Liver (tissue), 10 donors: ENCODE measurements at places on chromosomes 16 and 17. TPM values are rescaled to one million over a fixed set of nuclear protein-coding genes. Genes with fewer than 3 reads are reported as not detected.

The PKMYT1 gene
- total RNA-seq: 15.8 TPM

DNA sequence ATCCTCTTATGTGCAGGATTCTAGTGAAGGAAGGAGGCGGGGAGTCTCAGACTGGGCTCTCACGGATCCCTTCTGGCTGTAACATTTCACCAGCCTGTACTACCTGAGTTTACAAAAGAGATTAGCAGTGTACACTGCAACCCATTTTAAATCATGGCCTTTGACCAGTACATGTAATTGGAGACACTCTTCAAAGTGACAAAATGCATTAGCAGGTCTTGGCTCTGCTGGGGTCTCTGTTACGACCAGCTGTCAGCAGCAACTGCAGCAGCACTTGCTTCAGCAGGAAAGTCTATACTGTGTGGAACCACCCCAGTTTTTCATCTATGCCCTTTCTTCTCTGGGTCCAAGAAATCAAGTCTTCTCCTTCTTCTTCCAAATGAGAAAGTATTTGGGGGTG, 322.8 kb upstream of the ASIC2 start:
- DNase-seq: no peak

DNA sequence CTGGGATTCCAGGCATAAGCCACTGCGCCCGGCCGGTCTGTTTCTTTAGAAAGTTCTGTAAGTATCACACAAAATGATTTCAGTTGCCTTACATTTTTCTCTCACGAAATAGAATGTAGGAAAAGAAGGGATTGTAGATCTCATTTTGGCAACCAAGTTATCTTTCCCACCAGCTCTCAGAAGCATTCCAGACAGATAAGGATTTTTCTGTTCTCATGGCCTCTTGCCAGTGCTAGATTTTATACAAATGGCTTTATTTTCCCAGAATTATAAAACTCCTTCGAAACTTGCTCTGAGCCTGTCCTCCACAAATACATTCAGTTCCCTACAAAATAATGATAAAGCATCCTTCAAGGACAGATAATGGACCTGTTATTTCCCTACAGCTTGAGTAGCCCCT, 46.9 kb downstream of the LCMT1 start:
- no peak for DNase-seq

GRCh38 chr16:24257958-24258357, 1.8 kb downstream of the CACNG3 start:
- DNase-seq: no peak

- DNase-seq: no peak
Observed at GRCh38 chr17:8793649-8794048, 5.5 kb downstream of the MFSD6L start.

The CSH2 gene
- not detected for total RNA-seq

- no peak for DNase-seq
Observed at GRCh38 chr16:7513429-7513828, 180.8 kb downstream of the RBFOX1 start.

- DNase-seq: no peak
Observed at GRCh38 chr16:67456391-67457081, 24.4 kb downstream of the ATP6V0D1 start.

DNA sequence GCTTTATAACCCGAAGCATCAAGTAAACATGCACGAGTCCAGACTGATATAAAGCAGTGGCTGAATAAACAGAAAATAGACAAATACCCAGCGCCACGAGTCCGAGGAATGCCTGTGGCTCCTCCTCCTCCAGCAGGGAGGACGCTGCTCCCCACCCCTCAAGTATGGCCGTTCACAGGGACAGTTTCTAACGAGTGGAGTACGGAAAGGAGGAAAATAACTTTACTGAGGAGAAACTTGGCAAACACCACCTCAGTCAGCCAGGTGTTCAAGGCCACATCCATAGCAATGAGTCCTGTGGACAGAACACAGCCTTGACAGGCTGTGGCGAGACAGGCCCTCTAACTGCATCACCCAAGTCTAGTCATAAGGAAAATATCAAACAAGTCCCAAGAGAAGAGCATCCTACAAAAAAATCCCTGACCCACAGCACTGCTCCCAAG, 9.2 kb downstream of the ZDHHC7 start:
- DNase-seq: no peak

GRCh38 chr17:59254742-59255141, 34.4 kb downstream of the GDPD1 start:
- DNase-seq: no peak

The ABI3 gene
- 4.9 TPM for total RNA-seq

DNA sequence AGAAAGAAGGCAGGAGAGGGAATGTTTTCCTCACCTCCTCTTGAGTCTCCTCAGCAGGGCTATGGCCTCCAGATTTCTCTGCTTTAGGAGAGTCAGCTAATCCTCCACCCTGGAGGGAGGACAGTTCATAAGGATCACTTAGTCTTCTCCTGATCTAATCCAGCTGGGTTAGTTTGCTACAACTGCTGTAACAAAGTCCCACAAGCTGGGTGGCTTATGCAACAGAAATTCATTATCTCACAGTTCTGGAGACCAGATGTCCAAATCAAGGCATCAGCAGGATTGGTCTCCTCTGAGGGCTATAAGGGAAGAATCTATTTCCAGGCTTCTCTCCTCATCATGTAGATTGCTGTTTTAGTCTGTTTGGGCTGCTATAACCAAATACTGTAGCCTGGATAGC, 40.6 kb upstream of the XYLT1 start:
- DNase-seq: no peak

DNA sequence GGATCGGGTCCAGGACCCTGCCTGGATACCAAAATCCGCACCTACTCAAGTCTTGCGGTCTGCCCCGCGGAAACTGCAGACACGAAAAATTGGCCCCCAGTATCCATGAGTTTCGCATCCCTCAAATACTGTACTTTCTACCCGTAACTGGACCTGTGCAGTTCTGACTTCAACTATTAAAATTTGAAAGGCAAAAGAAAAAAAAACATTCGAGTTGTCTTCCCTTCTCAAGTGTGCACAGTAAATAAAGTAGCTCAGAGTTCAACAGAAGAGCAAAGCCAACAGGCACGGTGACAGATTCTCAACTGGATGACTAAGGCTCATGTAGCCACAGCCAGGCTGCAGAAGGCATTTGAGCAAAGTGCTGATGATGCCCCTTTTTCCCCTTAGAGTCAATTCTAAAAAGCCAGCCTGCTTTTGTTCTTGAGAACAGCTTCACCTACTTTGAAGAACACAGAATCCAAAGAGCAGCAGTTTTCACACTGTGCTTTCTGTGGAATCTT, 32.5 kb downstream of the MARF1 start:
- DNase-seq: no peak

DNA sequence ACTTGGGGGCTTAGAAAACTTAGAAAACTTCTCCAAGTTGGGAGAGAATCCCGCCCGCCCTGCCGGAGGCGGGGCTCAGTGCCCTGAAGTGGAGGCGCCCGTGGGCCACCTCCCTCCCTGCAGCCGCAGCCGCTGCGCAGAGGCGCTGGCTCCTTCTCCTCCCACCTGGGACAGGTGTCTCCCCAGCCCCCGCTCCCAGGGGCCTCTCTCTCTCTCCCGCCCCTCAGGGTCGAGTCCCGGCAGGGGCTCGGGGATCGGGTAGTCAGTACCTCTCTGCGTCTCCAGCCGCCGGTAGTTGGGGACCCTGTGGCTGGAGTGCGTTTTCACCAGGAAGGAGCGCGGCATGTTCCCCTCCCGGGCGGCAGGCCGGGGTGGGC, 257 bp downstream of the SNAI3 start:
- DNase-seq: no peak

GRCh38 chr17:83193336-83194185, 114.2 kb downstream of the METRNL start:
- DNase-seq: no peak

The HSD17B1 gene
- total RNA-seq: 1.0 TPM

DNA sequence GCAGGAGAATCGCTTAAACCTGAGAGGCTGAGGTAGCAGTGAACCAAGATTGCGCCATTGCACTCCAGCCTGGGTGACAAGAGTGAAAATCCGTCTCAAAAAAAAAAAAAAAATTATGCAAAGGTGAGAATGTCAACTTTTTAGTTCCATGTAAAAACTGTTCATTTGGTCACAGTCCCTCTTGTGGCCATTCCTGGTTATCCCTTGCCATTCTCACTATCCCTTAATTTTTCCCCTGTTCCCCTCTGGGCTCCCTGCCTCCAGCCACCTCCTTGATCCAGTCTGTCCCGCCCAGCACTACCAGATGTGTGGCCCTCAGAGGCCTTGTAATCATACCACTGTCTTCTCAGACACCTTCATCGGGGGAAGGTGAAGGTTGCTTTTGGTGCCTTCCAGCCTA, 23.4 kb downstream of the DCAF7 start:
- no peak for DNase-seq

The SPEM2 gene
- not detected for total RNA-seq

The PDE6G gene
- total RNA-seq: 0.25 TPM

DNA sequence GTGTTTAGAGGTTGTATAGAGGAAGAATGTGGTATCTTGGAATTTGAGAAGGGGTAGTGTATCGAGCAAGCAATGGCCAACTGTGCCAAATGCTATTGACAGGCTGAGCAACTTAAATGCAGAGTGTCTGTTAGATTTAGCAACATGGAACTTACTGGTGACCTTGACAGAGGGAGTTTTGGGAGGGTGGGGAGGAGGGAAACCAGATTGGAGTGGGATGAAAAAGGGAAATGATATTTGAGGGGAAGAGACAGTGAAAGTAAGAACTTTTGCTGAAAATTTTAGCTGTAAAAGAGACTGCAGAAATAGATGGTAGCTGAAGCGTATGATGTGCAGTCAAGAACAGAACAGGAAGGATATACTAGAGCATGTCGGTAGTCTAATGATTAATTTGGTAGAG, 1.1 kb downstream of the LRRC36 start:
- DNase-seq: no peak
